ENCODE measurements at places on chromosomes 2 and 18. TPM values are rescaled to one million over a fixed set of nuclear protein-coding genes. Genes with fewer than 3 reads are reported as not detected.

UGT1A7 gene
- not detected for total RNA-seq

HOXD12 gene
- not detected for total RNA-seq

DNA sequence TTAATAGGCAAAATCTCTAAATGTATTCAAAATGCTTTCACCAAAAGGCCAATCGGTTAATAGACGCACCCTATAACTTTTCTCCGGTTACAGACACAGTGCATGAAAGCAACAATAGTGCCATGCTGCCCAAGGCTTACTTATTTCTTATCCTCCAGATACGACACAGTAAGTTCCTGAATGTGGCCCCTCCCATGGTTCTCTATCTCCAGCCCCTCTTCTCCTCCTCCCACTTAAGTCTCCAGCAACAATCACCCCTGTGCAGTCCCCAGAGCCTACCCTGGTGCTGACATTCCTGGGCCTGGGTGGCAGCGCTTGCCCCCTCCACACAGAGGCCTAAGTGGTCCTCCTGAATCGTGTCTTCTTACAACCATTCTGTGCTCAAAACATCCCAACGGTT lies 3.6 kb downstream of the KIDINS220 start:
- no peak for DNase-seq

GRCh38 chr2:108637304-108637669 lies 82.0 kb upstream of the RANBP2 start:
- no peak for DNase-seq

- no peak for DNase-seq
These were observed 380.2 kb downstream of the LNPK start for GRCh38 chr2:175621821-175622220.

- no peak for DNase-seq
These were observed 52.3 kb upstream of the ROCK1 start for GRCh38 chr18:21163647-21164547.

- DNase-seq, result no peak
These were observed at the start of gene PLEK for GRCh38 chr2:68365087-68365486. PLEK (plus strand) TSS chr2:68365282; CDS start chr2:68365352, 70 bp downstream.

GRCh38 chr2:14220101-14220500 lies 412.4 kb upstream of the LRATD1 start:
- DNase-seq, result no peak

DNA sequence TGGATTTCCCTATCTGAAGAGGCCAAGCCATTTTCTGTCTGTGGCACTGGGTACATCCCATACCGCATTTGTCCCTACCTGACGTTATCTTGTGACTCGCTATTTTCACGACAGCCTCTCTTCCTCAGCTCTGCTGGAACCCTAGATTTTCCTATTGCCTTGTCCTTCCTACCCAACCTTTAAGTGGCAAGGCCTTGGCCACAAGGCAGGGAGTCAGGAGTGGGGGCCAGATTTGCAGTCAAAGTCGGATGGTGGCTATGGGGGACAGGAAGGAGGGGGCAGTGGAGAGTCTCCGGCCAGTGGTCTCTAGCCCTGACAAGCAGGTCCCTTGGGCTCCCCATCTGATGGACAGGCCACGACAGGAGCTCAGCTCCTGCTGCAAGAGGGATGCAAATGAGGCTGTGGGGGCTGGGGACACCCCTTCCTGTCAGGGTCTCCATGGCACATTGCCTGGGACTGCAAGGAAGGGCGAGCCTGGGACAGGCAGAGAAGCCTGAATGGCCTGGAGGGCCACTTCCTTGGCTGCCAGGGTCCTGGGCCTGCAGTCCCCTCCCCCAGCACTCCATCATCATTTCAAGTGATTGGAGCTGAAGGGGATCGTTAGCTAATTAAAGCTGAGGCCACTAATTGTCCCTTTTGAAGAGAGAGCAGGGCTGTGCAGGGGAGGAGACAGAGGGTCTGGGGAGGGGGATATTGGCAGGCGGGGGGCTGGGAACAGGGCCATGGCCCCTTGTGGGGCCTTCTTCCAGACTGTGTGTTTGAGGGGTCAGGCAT lies 6.3 kb upstream of the ECEL1 start:
- DNase-seq, result no peak

DNA sequence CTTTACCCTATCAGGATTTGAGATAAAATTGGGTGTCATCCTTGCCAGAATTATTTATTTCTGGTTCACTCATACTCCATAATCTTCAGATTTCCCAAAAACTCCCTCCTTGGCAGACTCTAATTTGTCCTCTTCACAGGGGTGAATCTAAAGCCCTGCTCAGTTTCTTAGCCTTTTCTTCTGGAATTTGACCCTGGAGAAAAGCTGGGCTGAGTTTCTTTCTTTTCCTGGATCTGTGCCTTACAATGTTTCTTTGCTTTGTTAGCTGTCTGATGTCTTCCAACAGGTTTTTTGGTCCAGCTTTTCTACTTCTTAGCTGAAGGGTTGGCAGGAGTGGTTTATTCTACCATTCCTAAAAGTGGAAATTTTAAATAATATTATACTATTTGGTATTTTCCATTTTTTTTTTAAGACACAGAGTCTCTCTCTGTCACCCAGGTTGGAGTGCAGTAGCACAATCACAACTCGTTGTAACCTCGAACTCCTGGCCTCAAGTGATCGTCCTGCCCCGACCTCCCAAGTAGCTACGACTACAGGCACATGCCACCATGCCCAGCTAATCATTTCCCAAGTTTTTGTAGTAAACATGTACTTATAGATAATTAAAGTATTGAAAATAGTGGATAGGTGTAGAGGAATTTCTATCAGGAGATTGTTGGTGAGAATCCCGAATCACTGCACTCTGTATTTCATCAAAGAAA lies 138.4 kb upstream of the TWIST2 start:
- DNase-seq, result no peak

GRCh38 chr2:46561731-46562450 lies 82.5 kb downstream of the TMEM247 start:
- DNase-seq, result no peak

DNA sequence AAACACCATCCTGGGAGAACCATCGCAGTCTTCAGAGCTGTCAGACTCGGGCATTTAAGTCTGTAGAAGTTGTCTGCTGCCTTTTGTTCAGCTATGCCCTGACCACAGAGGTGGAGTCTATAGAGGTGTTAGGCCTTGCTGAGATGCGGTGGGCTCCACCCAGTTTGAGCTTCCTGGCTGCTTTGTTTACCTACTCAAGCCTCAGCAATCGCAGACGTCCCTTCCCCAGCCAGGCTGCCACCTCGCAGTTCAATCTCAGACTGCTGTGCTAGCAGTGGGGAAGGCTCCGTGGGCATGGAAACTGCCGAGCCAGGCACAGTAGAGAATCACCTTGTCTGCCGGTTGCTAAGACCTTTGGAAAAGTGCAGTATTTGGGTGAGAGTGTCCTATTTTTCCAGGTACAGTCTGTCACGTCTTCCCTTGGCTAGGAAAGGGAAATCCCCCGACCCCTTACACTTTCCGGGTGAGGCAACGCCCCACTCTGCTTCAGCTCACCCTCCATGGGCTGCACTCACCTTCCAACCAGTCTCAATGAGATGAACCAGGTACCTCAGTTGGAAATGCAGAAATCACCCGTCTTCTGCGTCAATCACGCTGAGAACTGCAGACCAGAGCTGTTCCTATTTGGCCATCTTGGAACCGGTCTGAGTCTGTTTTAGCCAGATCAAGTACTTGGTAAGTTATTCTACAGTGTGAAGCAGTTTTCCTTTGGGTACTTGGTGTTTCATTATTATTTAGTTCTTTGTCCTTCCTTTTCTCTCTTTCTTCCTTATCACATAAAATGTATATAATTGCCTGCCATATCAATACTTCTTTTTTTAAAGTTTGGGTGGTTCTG lies 71.5 kb downstream of the CDC42EP3 start:
- no peak for DNase-seq

DNA sequence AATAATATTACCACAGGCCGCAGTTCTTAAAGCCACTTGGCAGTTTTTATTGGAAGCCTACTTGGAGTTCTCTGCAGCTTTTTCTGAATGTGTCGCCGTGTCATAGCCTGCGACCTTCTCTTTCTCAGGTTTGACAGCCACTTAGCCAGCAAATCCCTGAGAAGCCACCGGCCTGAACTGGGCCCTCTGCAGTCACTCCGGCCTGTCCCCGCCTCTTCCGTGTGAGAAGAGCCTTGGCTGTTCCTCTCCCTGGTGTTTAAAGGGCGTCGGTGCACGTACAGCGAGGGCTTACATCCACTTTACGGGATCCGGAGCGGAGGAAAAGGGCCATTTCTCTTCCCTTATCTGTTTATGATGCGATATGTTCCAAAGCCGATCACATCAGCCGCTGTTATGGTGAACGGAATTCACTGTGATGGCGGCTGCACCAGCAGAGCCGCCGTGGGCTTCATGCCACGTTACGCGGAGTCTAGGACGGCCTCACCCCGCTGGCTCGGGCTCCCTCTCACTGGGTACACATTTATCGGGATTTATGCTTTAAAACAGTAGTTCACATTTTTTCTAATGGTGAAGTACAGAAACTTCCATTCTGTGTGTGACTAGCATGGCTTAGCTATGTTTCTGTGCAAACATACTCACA lies 66.8 kb downstream of the GBX2 start:
- no peak for DNase-seq

DNA sequence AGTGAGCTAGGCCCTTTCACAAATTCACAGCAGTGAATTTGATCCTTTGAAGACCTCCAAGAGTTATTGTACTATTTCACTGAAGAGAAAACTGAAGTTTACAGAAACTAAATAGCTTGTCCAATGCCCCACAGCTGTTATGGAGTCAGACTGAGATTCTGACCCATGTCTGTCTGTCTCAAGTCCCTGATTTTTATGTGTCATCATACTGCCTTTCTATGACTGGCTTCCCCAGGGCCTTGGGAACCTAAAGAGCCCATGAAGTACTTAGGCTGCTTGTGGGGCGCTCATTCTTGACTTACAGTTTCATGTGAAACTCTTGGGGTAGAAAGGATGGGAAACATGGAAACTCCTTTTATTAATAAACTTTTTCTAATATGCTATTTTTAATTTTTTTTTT lies 107.7 kb downstream of the ATL2 start:
- no peak for DNase-seq

DNA sequence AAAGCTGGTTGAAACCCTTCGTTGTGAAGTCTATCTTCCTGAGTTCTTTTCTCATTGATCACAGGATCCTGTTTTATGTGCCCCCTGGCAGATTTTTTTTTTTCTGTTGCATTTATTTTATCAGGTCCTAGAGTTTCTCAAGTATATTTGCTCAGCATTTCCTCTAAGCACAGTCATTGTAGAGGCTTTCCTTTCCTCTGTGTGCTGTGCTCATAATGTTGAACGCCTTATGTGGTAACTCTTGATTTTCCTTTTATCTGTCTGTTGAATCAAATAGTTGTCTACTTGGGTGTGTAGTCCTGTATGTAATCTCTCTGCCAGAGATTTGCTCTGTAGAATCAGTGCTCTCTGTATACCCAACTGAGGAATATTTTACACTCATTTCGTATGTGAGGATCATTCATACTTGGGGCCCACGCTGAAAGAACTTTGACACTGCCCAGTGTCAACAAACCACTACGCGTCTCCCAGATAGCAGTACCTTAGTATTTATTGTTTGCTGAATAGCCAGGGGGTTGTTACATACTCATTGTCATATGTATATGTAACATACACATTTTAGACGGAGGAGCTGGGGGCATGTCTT lies 118.2 kb downstream of the CTNNA2 start:
- no peak for DNase-seq

- no peak for DNase-seq
These were observed 121.2 kb upstream of the EPC2 start for GRCh38 chr2:148523315-148523714.

DNA sequence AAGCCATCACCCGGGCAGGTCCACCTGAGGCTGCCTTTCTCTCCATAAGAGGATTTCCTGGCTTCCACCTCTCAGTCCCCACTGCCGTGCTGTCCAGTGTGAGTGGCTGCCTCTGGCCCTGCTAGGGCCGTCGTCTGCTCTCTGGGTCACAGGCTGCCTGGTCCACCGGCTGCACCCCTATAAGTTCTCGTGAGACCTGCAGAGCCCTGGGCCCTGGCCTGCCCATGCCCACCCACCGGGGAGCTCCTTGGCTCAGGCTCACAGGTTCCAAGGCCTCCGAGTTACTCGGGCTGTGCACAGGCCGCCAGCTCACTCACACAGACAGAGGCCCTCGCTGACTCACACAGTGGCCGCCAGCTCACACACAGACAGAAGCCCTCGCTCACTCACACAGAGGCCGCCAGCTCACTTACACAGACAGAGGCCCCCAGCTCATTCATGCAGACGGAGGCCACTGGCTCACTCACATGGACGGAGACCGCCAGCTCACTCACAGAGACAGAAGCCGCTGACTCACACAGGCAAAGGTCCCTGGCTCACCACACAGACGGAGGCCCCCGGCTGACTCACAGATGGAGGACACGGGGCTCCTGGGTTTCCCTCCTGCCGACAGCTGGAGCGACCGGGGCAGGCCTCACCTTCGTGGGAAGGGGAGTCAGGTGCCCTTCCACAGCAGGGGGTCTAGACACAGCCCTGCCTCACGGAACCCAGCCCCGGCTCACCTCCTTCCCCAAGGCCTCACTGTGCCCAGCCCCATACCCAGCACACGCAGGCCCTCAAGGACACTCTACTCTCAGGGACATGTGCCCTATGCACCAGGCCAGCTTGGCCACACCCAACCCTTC lies 334.1 kb upstream of the MYT1L start:
- DNase-seq, result no peak

GRCh38 chr18:2515908-2516625 lies 55.2 kb downstream of the METTL4 start:
- no peak for DNase-seq

- no peak for DNase-seq
These were observed 29.3 kb downstream of the CD8B2 start for GRCh38 chr2:106516436-106516835.
